ENCODE measurements at places on chromosomes 1 and 21. TPM values are rescaled to one million over a fixed set of nuclear protein-coding genes. Genes with fewer than 3 reads are reported as not detected.

The HPDL gene
- total RNA-seq, result not detected

The KIF26B gene
- 3.4 TPM for total RNA-seq

The AADACL4 gene
- not detected for total RNA-seq

The KCND3 gene
- total RNA-seq, result 6.3 TPM

The SH3BGR gene
- 3.1 TPM for total RNA-seq

The KCNT2 gene
- total RNA-seq, result 8.1 TPM

The NBPF10 gene
- total RNA-seq, result 3.8 TPM

DNA sequence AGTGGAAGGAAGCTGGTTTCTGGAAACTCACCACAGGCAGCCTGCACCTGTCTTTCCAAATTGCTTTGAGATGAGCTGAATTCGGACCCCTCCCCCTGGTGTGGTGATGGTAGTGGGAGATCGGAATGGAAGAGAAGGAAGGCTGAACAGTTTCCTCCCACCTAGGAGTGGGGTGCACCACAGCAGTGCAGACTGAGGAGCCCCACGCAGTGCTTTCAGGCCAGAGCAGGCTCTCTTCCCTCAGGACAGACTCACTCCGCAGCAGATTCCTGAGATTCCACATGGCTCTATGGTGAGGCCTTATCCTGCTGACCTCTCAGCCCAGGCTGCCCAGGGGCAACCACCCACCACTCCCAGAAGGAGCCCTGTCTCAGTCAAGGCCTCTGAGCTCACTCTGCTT, 80.9 kb downstream of the ATP1A1 start:
- DNase-seq, result no peak

DNA sequence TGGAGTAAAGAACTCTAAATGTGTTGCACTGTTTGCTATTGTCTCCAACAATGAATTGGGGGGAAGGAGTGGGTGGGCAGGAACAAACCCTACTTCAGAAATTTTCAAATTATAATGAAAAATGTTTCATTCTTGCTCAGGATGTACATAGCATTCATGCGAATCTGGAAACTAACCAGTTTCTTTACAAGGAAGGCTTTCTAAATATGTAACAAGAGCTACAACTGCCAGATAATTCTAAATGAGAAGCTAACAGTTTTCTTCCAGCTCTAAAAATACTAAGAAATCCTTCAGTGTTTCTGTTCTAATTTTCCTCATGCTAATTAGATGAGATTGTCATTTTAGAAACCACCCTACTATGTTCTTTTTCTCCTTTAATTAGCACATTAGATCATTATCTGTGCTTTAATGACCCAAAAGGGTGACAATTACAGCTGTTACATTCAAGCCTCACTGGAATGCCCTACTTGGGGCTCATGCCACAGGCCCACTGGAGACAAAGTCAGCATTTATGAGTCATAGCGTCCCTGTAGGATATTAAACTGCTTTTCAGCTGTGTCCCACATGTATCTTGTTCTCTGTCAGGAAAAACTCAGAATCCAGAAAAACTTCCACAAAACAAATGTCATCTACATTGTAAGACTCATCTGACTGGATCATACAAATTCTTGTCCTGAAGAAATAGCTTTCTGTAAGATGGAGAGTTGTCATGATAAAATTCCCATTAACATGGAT, 804.6 kb upstream of the CXADR start:
- DNase-seq, result no peak

GRCh38 chr1:68327414-68327813, 95.1 kb upstream of the WLS start:
- DNase-seq, result no peak

GRCh38 chr1:183073320-183073719, 50.1 kb downstream of the LAMC1 start:
- DNase-seq, result no peak

DNA sequence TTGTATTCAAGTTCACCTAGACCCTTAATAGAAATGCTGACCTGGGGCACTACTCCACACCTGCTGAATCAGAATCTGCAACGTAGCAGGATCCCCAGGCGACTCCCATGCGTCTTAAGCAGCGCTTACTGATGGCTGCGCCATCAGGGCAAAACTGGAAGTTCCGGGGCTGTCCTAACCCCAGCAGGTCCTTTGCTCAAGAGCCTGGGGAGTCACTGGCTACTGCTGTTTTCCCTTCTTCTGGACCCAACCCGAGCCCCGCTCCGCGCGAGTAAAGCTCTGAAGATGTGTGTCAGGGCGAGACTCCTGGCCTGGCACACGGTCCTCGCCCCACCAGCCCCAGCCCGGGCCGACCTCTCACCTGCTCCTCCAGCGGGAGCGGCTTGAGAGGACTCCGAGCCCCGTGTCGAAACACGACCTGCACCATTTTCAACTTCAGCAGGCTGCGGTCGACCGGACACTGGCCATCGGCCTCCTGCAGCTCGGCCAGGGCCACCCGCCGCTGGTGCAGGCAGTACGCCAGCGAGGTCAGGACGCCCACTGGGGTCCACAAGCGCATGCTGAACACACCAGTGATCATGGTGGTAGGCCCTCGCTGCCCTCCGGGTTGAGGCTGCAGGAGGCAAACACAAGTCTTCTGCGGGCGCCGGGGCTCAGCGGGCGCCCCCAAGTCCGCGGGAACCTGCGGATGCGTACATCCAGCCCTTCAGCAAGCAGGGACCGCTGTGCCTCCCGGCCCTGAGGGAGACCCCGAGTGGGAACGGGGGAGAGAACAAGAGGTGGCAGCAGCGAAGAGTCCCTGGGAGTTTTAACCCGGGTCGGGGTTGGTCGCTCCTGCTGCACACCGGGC, 630 bp downstream of the ACP6 start:
- DNase-seq, result peak; percentile 82

DNA sequence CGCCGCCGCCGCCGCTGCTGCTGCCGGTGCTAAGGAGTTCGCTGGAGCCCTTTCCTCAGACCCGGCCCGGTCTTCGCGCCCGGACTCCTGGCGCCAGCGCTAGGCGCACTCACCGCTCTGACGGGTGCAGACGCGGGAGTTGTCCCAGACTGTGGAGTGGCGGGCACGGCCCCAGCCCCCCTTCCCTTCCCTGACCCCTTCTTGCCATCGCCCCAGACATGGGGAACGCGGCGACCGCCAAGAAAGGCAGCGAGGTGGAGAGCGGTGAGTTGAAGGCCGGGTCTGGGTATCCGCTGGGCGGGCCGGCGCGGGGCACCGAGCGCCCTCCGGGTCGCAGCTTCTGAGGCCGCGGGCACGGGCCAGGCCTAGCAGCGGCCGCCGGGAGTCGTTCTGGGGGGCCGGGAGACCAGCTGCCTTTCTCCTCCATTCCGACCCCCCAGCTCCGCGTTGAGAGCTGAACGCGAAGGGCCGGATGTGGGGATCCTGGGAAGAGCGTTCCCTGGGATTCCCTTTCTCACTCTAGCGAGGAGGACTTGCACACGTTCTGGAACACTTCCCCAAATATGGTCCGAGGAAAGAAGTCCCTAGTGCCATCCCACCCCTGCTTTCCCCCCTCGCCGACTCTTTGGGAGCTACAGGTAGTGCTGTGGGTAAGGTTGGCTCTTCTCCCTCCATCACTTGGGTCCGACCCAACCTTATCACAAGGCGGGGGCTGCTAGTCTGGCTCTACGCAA, 65.8 kb upstream of the PRKACB start:
- DNase-seq, result no peak

All from upper lobe of right lung (tissue), 1 donor.